HuH-7 (cell line): ENCODE measurements at places on chromosomes 3 and 15.

GRCh38 chr3:64584179-64584578 is 103.6 kb downstream of the ADAMTS9 start:
- no peak for DNase-seq

- DNase-seq: no peak
These were observed 13.5 kb upstream of the TIPIN start for GRCh38 chr15:66369773-66370651.

- DNase-seq: peak; percentile 42
These were observed 99.1 kb downstream of the DNASE1L3 start for GRCh38 chr3:58111513-58112184.

- DNase-seq: no peak
These were observed 916 bp downstream of the IDH3A start for GRCh38 chr15:78149805-78150751.

DNA sequence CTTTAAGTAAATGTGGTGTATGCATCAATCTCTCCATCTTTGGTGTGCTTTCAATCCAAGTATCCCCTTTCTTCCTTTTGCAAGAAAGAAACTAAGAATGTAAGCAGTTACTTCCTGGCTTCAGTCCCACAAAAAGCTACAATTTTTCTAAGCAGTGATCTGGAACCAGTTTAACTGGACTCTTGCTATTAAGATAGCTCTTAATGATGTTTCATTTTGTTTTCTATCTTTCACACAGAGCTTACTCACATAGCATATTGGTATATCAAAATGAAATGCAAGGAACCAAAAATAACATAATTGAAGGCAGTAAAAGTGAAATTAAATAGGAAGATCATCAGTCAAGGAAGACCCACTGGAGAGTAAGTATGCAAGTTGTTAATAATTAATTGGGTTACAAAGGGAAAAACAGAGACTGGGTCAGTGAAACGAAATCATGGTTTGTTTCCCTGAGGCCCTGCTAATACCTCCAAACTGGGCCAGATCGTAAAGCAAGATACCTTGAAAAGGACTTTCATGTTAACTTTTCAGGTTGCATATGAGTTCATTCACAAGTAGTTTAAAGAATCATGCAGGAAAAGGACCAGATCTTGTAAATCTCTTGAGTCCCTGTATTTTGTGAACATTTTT is 41.9 kb downstream of the GPR160 start:
- no peak for DNase-seq

GRCh38 chr15:101689901-101690300 is 34.4 kb downstream of the TARS3 start:
- no peak for DNase-seq

DNA sequence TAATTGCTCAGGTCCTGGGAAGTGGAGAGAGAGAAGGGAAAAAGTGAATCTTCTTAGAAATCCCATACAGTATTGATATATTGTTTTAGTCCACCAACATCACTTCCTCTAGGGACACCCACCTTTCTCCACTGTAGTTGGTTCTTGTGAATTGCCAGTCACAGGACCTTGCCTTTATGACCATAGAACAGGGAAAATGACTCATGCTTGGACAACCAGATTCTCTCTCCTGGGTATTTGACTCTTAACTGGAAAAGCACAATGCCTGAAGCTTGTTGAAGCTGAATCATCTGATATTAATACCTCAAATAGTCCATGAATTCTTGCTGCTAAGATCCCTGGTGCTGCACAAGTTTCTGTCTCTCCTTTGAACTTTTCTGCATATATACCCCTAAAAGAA is 32.5 kb upstream of the DCLK3 start:
- no peak for DNase-seq
